ENCODE measurements at places on chromosomes 16 and 17.

DNA sequence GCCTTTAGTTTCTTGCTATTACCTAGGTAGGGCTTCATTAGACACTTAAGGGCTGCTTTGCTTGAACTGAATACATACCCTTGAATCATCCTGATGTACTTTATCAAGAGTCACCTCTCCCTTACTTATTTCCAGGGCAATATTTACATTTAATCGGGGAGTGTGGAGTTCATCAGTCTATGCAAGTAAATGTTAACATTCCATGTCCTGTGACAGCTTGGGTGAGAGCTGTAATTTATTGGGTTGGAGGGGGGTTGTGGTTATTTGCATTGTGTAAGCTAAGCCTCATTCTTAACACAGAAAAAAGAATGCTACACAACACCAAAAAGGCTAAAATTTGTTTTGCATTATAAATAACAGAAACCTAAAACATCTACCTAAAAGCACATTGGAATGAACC lies 16.7 kb downstream of the KCNJ16 start:
- no peak for DNase-seq

GRCh38 chr16:10504404-10504885 lies 76.0 kb downstream of the EMP2 start:
- no peak for DNase-seq

GRCh38 chr17:2183346-2183745 lies 120.2 kb downstream of the SMG6 start:
- DNase-seq = no peak

DNA sequence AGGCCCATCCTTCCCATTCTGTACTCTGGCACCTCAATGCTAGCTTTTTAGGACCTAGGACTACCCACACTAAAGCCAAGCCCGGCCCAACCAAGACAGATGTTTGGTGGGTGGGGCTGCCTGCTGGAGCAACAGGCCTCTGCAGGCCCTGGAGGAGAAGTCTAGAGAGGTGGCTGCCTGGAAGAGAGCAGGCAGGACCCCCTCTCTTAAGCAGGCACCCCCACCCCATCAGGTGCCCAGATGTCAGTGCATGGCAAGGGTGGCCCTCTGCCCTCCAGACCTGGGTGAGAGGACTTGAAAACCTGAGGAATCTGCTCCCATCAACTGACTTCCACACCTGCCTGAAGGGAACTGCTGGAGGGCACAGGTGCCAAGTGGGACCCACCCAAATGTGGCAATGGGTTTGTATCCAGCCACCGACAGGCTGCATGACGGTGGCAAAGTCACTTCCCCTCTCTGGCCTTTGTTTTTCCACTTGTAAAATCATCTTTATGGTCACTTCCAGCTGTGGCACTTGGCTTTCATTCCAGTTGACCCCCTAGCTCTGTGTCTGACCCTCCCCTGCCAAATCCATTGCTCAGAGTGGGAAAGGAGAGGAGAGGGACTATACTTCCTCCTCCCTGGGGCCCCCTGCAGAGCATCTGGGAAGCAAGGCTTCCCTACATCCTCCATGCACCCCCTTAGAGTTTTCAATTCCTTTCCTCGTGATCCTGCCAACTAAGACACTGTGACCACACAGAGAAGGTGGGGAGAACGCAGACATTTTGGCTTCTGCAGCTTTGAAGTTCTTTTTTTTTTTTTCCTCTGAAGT lies 1.7 kb upstream of the STAT5A start:
- DNase-seq = no peak

DNA sequence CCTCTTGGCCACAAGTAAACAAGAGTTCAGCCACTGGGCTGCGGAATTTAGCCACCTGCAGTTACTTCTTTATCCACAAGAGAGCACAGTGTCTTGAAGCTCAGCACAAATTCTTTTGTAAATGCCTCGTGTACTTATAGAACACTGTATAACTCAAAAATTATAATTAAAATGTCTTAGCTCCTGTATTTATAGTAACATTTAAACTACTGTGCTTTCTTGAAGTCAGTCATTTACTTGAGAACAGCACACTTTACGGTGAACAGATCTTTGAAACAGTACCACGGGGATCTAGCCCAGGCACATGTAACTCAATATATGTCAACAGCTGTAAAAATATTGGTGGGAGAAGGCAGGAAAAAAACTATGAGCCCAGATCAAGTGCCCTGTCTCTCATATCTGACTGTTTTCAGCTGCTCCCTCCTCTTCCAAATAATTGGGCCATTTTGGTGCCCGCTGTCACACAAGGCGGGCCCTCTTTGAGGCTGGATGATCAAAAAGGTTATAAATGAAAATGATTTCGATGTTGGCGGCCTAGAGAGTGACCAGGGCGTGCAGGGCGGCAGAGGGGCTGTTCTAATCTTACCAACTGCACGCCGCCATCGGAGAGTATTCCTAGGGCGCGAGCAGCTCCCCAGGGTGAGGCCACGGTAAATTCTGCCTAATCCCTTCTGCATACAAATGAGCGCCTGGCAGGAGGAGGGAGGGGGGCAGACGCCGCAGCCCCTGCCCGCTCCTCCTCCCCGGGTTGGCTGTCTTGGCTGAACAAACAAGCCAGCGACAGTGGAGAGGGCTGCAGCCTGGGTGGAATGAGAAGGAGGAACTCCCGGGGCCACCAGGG lies 183.2 kb downstream of the C16orf78 start:
- no peak for DNase-seq

DNA sequence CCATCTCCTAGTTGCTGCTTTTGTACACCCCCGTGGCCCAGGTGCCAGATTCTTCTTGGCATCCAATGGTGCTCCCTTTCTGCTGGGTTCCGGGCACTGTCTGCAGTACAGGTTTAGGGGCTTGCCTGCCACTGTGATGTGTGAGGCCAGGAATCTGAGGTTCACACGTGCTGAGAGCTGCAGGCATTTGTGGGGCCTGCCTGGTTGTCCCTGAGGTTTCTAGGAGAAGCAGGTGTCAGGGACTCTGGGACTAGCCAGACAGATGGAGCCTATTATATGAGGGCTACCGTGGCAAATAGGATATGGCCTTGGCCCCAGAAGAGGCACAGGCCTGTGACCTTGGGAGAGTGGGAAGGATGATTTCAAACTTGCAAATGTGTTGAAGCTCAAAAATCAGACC lies 29.3 kb downstream of the NDEL1 start:
- DNase-seq = no peak

DNA sequence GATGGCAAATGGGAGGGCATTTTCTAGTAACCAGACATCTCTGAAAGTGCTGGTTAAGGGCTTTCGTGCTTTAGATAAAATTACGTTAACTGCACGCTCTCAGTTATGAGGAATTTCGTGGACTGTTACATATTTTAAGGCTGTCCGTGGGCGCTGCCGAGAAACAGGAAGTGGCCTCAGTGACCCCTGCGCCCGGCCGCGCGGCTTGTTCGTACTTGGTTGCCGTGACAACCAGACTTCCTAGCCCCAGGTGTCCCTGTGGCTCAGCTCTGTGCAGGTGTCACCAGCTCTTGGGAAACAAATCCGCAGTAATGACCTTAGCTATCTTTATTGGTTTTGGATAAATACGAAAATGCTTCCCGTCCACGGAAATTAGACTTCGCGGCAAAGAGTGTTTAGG lies 52.7 kb downstream of the LMF1 start:
- no peak for DNase-seq

- DNase-seq = no peak
These were observed 188.2 kb upstream of the HSBP1 start for GRCh38 chr16:83619381-83620150.
